Inflammatory macrophage (primary cell): ENCODE measurements at places on chromosomes 5 and 9.

DNA sequence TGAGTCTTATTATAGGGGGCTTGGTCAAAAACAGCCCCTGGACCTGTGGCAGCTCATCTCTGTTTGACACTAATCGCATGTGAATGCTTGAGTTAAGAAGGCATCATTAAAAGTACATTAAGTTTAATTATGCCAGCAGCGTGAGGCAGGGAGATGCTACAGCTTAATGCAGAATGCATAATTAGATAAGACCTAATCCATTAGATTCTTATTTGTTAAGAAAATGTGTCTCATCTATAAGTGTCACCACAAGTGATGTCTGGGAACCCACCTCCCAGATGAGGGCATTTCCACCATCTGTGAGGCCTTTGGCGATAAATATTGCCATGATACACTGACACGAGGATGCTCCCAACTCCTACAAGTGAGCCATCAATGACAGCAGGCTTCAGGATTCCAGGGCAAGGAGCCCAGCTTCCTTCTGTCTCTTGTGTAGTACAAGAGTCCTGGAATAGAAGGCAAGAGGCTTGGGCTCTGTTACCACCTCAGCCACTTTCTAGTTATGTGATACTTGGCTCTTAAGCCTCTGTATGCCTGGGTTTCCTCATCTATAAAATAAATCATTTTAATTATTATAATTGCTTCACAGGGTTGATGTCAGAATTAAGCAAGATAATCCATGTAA, 202.7 kb downstream of the FAM114A2 start:
- no peak for DNase-seq

DNA sequence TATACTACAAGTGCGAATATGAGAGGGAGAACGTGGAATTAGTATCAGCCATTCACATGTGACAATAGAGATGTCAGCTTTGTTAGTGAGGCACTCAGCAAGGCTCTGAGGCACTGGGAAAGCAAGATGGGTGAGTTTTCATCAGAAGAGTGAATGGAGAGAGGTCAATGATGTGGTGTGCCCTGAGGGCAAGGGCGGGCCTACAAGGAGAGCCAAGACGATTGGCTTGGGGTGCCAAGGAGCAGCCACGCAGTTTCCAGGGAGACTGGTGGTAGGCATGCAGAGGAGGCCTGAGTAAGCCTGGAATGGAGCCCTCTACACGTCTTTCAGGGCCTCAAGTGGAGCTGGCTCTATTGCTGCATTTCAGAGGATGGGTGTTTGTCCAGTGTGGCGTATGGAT, 24.7 kb downstream of the BTF3 start:
- no peak for DNase-seq

DNA sequence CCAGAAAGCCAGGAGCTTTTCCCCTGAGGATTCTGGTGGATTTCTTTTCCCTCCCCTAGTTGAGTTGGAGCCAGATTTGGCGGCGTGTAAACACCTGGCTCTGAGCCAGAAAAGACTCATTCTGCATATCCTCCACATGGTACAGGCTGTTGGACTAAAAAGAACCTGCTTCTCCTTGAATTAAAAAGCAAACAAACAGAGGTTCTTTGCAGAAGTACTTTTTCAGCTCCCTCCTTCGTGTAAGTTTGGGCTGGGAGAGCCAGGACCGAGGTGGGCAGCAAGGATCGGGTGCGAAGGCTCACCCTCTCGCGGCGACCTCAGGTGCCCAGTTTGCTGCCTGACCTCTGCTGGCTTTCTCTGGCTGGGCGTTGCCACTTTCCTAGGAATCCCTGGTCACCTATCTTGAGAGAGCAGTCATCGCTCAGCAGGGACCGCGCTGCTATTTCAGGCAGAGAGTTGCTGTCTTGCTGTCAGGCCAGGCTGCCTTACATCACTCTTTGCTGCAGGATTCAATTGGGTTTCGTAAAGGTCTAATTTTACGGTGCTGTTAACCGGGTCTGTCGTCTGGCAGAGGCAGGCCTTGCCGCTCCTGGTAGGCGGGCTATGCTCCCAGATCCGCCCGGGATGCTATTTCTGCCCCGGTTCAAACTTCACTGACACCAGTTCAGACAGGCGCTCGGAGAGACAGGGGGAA, 3.2 kb downstream of the PAPPA start:
- no peak for DNase-seq

DNA sequence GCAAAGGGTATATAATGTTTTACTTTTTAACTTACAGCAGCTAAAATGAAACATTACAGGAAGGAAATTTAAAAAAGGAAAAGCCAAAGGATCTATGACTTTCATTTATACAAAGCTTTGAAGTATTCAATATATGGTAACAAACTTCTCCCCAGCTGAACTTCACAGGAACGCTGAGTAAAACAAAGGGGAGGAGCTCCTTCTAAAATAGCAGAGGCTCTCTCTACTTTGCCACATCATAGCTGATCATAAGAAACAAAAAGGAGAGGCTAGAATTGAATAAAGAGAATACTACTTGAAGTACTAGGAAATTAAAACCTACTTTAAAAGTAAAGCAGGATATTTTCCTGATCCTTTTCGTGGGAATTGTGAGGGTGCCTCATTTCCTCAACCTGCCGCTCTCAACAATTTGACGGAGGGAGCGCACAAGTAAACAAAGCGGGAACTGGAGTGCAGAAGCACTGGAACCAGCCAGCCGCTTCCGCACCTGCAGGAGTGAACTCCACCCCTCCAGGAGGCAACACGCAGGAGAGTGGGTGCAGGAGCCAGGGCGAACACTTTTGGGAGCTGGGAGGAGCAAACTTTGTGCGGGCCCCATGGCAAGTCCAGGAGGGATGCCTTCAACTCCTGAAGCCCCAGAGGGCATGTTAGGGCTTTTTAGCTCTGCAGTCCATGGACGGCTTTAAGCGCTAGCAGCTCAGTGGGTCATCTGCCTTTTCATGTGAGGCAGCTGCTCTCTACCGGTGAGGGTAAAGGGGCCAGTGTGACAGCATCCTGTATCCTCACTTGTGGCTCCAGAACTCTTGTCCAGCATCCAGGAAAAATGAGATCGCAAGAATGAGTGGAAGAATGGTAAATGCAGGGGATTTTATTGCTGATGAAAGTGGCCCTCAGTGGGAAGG, 757.4 kb downstream of the PTPRD start:
- DNase-seq: no peak

DNA sequence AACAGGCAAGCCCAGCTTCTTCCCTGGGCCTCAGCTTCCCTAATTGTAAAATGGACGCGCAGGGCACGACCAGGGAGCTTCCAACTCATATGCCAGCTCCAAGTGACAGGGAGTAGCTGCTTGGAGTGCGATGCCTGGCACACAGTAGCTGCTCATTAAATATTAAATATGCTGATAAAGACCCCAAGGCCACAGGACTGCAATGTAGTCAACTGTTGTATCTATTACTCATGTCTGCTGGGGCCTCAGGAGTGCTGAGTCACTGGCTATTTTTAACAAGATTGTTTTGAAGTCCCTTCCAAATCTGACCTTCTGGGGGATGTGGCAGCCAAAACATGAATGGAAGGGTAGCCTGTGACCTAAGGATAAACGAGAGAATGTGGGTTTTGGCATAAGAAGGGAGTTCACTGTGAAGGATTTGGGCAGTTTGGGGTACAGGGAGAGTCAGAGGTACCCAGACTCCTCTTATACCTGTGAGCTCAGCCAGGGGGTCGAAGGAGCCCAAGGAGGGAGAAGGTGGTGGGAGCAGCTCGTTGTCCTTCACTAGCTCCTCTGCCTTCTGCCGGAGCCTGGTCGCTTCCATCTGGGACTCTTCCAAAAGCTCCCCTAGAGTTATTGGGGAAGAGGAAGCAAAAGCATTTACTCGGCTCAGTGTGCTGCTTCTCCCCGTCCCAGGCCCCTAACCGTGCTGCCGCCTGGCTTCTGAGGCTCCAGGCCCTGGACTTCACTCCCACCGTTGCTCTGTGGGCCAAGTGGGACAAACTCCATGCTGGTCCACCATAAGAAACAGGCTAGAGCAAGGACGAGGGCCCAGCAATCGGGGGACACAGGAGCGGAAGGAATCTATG, 17.5 kb downstream of the TNIP1 start:
- peak; percentile 74 for DNase-seq

GRCh38 chr5:84091127-84091799, 293.4 kb downstream of the EDIL3 start:
- no peak for DNase-seq

DNA sequence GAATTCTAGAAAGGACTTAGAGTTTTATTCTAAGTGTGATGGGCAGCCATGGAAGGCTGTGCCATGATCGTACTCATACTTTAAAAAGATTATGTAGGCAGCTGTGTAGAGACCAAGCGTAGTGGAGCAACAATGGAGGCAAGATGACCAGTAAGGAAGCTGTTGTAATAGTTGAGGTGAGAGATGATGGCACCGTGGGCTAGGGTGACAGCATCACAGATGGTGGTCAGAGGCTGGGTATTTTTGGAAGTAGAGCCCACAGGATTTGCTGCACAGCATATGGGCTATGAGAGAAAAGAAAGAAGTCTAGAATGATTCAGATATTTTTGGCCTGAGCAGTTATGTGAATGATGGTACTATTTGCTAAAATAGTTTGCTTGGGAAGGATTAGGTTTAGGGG, 7.7 kb downstream of the ARHGAP26 start:
- peak; percentile 53 for DNase-seq

GRCh38 chr5:77499441-77499840, 7.3 kb upstream of the WDR41 start:
- DNase-seq: no peak

- peak; percentile 98 for DNase-seq
Measured at GRCh38 chr5:163437309-163438182, at the start of gene CCNG1. Gene CCNG1 (plus strand): TSS chr5:163437595. CDS start chr5:163439257, 1,662 bp downstream.

DNA sequence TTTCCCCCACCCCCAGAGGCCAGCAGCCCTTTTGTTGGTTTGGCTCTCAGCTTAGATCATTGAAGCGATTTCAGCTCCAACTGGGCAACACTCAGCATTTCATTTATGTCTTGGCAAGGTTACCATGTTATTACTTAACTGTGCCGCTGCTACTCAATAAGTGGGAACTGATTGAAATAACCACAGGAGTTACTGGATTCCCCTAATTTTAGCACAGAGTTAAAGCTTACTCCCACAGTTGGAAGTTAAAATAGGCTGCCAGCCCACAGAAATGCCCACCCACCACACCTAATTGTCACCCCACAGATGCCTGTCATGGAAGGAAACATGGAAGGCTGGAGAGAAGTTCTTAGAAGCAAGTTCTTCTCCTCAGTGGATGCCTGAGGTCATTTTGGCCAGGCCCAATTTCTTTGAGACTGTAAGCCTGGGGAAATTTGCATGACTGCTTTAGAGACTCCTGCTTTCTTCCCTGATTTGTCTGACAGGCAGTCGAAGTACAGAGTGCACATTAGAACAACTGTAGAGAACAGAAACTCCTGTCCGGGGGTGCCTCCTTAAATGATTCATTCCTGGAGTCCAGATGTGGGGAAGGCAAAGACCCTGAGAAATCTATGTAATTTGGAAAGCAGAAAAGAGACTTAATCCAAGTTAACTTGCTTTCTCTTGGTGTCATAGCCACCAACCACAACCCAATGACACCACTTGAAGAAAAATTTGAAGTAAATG, 370.0 kb downstream of the ZSWIM6 start:
- DNase-seq: no peak

- no peak for DNase-seq
Measured at GRCh38 chr5:157612581-157612980, 37.0 kb upstream of the ADAM19 start.

DNA sequence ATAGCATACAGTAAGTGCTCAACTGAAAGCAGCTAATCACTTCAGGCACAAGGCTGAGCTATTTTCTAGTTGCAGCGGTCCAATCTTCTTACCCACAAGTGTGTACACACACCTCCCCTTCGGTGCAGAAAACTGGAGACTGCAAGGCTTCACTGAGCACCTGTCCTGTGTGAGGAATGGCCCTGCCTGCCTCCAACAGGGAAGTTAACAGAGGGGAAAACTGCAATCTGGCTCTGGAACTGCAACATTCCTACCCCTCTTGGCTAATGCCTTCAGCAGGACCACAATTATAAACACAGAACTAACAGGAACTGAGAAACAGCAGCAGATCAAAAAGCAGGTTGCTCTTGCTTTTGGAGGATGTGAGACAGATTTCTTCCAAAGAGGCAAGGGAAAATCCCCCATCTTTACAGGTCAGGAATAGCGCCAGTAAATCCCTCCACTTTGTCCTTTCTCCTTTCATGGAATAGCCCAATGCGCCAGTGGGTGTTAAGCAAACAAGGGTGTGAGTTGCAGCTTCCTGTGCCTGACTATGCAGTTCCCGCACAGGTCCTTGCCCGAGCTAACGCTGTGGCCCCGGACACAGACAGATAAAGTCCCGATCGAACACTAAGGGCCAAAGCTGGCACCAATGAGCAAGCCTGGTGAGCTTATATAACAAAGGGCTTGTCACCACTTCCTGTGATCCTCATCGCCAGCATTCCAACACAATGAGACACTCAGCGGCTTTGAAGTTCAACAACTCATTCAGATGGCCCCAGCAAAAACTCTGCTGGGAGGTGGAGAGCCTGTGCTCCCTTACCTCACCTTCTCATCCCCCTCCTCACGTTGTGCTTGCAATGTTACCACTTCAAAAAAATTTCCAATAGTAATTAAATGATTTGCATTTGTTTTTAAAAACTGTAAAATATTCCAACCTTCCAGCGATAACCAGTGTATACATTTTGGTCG, 21.5 kb downstream of the SHB start:
- peak; percentile 21 for DNase-seq

DNA sequence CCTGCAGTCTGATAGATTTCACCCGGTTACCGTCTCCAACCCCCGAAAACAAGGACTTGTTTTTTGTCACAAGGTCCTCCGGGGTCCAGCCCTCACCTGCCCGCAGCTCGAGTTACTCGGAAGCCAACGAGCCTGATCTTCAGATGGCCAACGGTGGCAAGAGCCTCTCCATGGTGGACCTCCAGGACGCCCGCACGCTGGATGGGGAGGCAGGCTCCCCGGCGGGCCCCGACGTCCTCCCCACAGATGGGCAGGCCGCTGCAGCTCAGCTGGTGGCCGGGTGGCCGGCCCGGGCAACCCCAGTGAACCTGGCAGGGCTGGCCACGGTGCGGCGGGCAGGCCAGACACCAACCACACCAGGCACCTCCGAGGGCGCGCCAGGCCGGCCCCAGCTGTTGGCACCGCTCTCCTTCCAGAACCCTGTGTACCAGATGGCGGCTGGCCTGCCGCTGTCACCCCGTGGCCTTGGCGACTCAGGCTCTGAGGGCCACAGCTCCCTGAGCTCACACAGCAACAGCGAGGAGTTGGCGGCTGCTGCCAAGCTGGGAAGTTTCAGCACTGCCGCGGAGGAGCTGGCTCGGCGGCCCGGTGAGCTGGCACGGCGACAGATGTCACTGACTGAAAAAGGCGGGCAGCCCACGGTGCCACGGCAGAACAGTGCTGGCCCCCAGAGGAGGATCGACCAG, 121.3 kb downstream of the DAB2IP start:
- DNase-seq: no peak

GRCh38 chr9:4923580-4924544, 61.2 kb upstream of the JAK2 start:
- DNase-seq: peak; percentile 24

DNA sequence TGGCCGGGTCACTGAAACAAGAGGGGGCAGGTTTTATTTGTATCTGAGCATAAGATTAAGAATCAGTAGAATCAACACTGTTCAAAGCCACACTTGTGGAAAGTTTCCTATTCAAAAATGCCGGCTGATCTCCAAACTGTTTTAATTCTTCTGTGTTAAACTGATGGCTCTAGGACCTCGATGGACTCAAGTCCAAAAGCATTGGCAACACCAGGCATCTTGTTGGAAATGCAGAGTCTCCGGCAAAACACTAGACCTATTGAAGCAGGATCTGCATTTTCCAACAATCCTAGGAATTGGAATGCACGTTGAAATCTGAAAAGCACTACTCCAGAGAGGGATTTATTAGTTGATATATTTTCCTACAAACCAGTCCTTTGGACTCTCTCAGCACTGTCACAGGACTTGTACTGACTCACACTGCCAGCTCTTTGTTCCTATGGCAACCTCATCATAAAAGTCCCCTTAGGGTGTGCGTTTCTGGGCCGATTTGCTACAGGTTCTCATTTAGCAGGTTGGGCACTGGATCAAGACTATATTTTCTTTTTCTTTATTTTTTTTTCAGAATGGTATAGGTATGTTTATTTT, 48.1 kb upstream of the PCA3 start:
- no peak for DNase-seq
